ENCODE measurements at places on chromosomes 7 and 10. TPM values are rescaled to one million over a fixed set of nuclear protein-coding genes. Genes with fewer than 3 reads are reported as not detected.
A peak's percentile ranks its signal among the peaks of the same experiment; 100 is the strongest.

Gene ANLN
- 1.2 TPM for polyA plus RNA-seq

Gene LIPK
- not detected for polyA plus RNA-seq

DNA sequence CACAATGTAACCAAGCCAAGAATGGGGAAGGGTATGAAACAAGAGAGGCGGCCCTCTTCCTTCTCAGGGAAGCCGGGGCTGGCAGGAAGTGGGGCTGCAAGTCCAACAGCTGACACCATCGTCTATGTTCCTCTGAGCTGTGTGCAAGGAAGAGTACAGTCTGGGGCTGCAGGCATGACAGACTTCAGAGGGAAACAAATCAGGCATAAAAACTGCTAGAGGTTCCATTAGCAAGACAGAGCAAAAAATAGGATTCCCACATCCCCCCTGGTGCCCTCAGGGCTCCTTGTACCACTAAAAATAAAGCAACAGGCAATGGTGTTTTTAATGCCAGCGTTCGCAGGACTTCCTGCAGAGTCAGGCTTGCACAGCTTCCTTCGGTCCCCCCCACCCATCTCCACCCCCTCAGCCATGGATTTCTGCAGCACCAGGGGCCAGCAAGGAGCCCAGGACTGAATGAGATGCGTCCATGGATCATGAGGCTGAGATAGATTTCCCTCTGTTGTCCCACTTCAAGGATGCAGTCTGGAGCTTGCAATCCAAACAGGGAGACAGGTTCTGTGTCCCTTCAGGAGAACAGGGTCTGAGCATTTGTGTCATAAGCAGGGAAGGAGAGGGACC, 34.6 kb downstream of the KCNMA1 start:
- H3K36me3 ChIP-seq, result no peaks in the 10 kb centered on the region
- no peak for DNase-seq
- H3K4me3 ChIP-seq, result no peak overlapping the region
- no peaks in the 10 kb centered on the region for H3K27me3 ChIP-seq

Gene KIF11
- 1.4 TPM for polyA plus RNA-seq

GRCh38 chr10:51301644-51302043, 227.4 kb downstream of the PRKG1 start:
- DNase-seq, result no peak
- no peaks in the 10 kb centered on the region for H3K27me3 ChIP-seq
- H3K27ac ChIP-seq, result peak overlapping the region; percentile 7
- H3K36me3 ChIP-seq, result no peaks in the 10 kb centered on the region

Gene BTAF1
- polyA plus RNA-seq, result 13.0 TPM

DNA sequence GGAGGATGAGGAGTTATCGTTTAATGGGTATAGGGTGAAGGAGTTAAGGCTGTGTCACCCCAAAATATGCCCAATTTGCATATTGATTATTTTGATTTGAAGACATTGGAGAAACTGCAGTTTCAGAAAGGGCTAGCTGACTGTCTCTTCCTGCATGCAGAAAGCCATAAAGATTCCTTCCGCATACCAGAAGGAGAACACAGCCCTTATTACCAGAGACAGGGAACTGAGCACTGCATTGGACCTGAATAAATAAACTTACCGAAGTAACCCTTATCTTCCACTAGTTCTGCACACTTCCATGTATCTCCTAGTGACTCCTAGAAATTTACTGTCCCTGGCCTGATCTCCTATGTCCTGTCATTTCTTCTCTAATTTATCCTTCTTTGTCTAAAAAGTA, 821.9 kb upstream of the AUTS2 start:
- H3K27me3 ChIP-seq, result no peaks in the 10 kb centered on the region
- DNase-seq, result no peak
- no peak overlapping the region for H3K27ac ChIP-seq

DNA sequence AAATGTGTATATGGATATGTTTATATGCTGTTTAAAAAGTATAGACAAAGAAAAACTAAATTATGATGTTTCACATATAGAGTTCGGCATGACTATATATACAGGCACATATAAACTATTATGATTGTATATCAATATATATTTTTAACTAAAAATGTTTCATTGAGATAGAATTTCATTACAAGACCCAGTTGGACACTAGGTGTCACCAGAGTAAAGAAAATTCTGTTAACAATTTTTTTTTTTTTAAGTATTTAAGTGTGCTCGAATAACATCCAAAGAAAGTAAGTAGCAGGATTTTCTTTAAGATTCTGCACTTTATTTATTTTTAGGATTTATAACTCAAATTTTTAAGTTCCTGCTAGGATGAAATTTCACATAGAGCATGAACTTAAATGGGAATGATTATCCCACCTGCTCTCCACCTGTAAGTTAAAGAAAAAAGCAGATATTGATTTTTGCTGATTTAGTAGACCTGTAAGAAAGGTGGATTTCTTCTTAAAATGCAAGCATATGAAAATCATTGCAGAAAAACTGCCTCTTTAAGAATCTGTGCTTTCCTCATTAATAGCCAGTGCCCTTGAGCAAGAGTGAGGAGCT, 961.5 kb downstream of the PCDH15 start:
- no peak overlapping the region for H3K4me3 ChIP-seq
- no peaks in the 10 kb centered on the region for H3K36me3 ChIP-seq
- H3K27me3 ChIP-seq, result no peaks in the 10 kb centered on the region
- H3K27ac ChIP-seq, result no peak overlapping the region

Gene GNGT1
- polyA plus RNA-seq, result 0.42 TPM

GRCh38 chr10:18020523-18020922, 68.8 kb downstream of the SLC39A12 start:
- H3K27ac ChIP-seq, result no peak overlapping the region
- H3K36me3 ChIP-seq, result no peaks in the 10 kb centered on the region
- no peaks in the 10 kb centered on the region for H3K4me1 ChIP-seq
- no peak overlapping the region for H3K4me3 ChIP-seq

GRCh38 chr10:34651416-34652195, 163.5 kb downstream of the PARD3 start:
- DNase-seq, result no peak
- H3K27ac ChIP-seq, result no peak overlapping the region
- H3K27me3 ChIP-seq, result no peaks in the 10 kb centered on the region
- no peaks in the 10 kb centered on the region for H3K36me3 ChIP-seq
- peaks cover 7% of the 10 kb centered on the region for H3K4me1 ChIP-seq

DNA sequence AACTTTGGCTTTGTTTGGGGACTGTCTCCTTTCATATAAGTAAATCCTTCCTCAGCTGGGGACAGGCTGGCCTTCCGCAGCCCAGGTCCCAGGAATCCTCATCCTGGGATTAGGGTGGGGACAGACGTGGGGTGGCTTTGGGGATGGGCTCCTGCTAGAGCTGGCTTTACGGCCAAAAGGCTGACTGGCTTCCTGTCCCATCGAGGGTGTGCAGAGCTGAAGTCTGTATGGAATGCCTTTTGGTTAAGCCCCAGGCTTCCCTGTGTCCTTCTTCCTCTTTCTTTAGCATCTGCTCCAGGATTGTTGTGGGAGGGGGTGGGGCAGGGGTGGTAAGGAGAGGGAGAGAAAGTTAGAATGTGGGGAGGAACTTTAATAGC, 59.4 kb upstream of the AQP1 start:
- H3K4me3 ChIP-seq, result no peak overlapping the region
- no peaks in the 10 kb centered on the region for H3K27me3 ChIP-seq
- H3K4me1 ChIP-seq, result no peaks in the 10 kb centered on the region
- no peak for DNase-seq
- H3K27ac ChIP-seq, result no peak overlapping the region
- no peaks in the 10 kb centered on the region for H3K36me3 ChIP-seq

GRCh38 chr7:34333925-34334324, 324.1 kb upstream of the NPSR1 start:
- H3K27me3 ChIP-seq, result no peaks in the 10 kb centered on the region
- DNase-seq, result no peak
- no peaks in the 10 kb centered on the region for H3K4me1 ChIP-seq
- no peak overlapping the region for H3K27ac ChIP-seq

DNA sequence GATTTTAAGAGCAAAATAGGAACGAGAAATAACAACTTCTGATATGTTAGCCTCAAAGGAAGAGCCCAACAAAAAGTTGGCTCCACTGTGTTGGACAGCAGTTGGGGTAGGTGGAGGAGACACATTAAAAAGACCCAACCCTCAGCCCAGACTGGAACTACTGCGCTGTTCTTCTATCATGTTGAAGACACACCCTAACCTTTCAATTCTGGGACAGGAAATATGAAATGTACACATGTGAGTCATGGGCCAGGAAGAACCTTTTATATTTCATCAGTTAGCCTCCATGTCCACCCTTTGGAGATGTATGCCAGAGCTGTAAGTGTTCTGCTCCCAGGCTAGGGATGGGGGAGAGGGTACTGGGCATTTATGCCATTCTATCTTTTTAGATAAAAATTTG, 22.1 kb downstream of the CLDN12 start:
- DNase-seq, result no peak
- H3K4me1 ChIP-seq, result no peaks in the 10 kb centered on the region
- H3K4me3 ChIP-seq, result no peak overlapping the region

Gene CALHM3
- not detected for polyA plus RNA-seq
